ENCODE measurements at places on chromosomes 2 and 18.

DNA sequence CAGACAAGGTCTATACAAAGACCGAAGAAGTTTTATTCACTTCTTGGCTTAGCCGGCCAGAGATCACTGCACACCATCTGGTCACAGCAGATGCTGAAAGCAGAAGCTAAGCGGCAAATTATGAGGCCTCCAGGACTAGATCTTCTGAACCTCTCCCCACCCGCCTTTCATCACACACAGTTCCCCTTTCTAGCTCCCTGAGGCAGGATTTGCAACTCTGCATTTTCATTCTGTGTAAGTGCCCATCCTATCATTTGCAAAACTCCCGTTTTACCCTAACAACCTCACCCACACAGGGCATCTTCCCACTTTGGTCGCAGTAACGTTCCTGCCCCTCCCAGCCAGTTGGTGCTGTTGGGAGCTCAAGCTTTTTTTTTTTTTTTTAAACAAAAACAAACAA lies 3.1 kb upstream of the MOB1A start:
- DNase-seq: no peak

GRCh38 chr2:216787851-216788540 lies 71.9 kb downstream of the TNP1 start:
- DNase-seq: no peak

GRCh38 chr2:37357530-37357929 lies 13.1 kb downstream of the QPCT start:
- DNase-seq: no peak

DNA sequence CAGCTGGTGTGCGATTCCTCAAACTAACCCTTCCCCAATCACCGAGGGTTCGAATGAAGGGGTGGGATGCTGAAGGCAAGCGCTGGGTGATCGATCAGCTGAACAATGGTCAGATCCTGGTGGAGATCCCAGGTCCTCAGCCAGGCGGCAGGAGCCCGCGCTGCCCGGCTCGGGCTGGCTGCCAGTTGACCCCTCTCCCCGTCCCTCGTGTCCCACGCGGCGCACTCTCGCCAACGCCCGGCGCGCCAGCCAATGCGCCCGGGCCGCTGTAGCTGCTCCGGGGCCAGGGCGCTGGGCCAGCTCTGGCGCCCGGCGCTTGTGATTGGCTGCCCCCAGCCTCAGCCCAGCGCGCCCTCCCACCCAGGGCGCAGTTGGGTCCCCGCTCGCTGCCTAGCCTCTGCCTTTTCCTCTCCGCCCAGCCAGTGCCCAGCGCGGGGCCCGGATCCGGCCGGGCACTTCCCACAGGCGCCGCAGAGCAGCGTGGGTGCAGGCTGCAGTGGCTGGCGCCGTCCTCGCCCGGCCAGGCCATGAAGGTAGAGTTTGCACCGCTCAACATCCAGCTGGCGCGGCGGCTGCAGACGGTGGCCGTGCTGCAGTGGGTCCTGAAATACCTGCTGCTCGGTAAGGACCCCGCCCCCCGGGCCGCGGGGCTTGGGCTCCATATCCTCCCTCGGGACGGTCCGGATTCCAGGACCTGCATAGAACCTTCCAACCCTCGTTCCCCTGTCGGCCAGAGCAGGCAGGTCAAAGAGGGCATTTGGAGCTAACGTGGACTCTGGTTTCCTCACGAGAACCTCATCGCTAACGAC lies at the start of gene MOGAT1:
Gene MOGAT1, plus strand, starts transcription at position 400 of the 809 bp plus-strand sequence. Its CDS starts 128 bp downstream, at position 528.
- peak; percentile 79 for DNase-seq

DNA sequence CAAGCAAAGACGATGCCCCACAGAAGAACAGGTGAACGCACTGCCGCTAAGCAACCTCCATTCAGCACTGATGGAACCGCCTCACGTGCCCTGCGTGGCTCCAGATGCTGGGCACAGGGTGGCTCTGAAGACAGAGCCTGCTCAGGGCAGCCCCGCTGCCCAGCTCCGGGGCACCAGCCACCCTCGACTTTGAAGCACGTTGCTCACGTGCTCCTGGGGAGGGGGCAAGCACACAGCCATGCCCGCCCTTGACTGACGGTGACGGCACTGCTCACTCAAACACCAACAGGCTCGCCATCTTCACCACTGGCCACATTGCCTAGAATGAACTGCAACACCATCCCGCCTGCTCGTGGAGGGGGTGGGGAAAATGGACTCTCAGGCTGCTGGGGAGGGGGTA lies 251.3 kb downstream of the HDAC4 start:
- no peak for DNase-seq

- DNase-seq: no peak
Observed at GRCh38 chr2:42826231-42826630, 33.8 kb upstream of the HAAO start.

DNA sequence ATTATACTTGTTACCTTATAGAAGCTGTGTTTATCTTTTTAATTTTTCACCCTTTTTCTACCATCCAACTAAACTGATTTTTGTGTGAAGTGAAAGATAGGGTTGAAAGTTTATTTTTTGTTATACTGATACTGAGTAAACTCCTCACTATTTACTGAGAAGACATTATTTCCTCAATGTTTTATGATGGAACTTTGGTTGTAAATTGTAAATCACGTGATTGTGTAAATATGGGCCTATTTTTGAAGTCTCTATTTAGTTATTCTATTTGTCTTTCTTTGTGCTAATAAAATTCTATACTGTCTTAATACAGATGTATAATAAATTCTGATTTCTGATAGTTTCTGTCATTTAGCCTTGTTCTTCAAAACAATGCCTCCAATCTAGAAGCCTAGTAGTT lies 697.2 kb upstream of the SLC8A1 start:
- DNase-seq: no peak

GRCh38 chr2:173574324-173575112 lies 219.8 kb downstream of the CDCA7 start:
- no peak for DNase-seq

DNA sequence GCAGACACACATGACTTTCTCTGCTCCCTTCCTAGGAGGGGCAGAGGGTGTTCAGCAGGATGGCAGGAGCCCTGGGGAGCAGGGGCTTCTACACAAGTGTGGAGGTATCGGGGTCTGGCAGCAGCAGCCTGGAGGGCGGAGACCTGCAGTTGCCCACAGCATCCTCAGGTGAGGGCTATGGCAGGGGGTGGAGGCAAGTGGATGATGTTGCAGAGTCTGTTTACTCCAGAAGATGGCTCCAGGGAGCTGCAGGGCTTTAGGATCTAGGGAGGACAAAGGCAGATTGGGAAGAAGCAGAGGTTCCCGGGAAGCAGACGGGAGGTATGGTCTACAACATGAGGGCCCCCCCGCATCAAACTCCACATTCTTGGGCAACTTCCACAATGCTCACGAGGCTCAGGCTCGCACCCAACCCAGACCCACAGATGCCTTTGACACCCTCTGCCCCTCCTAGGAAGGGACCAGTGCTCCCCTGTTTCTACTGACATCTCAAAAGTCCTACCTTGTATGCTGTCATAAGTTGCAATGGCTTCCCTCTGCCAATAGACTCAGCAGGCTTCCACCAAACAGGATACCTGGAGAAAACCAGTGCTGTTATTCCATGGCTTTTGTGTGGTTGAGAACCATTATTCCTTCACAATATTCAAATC lies 12.0 kb upstream of the ATP6V1C2 start:
- peak; percentile 56 for DNase-seq

- DNase-seq: no peak
Observed at GRCh38 chr2:42601076-42601475, 32.6 kb downstream of the MTA3 start.
